Naive B cell (primary cell): ENCODE measurements at places on chromosomes 7 and 10.

DNA sequence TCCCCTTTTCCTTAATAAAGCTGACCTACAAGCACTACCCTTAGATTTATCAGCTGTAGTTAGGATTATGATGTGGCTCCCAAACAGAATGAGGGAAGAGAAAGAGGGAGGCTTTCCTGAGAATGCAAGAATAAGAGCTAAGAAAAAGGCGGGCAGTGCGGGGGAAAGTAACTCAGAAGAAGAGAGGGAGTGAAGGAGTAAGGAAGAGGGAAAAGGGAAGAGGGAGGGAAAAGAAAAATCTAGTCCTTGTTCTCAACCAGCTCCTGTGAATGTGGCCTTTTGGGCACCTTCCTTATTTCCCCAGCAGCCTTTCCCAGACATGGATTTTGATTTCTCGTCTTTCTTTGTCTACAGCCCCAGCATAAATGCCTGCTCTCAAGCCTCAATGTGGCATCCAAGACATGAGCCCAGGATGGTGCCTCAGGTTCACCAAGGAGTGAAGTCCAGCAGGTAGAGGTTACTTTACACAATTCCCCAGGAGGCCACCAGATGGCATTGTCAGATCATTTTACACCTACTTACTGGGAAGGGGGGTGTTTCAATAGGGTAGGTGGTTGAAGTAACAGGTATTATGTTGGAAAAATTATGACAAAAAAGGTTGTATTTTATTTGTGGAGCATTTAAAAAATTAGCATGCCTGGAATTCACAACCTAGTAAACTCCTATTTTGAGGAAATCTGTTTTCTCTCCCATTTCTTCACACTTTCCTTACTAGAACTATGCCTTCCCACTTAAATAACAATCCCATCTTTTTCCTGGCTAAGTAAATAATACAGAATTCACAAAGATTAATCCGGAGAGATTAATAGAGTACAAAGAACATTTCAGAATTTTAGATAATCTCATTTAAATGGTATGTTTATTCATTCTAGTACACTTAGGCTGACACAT is 106.5 kb downstream of the HTR7 start:
- no peak overlapping the region for H3K27ac ChIP-seq
- peaks cover 5% of the 10 kb centered on the region for H3K4me1 ChIP-seq
- peaks cover 28% of the 10 kb centered on the region for H3K27me3 ChIP-seq
- H3K36me3 ChIP-seq: no peaks in the 10 kb centered on the region
- peak; percentile 29 for DNase-seq

DNA sequence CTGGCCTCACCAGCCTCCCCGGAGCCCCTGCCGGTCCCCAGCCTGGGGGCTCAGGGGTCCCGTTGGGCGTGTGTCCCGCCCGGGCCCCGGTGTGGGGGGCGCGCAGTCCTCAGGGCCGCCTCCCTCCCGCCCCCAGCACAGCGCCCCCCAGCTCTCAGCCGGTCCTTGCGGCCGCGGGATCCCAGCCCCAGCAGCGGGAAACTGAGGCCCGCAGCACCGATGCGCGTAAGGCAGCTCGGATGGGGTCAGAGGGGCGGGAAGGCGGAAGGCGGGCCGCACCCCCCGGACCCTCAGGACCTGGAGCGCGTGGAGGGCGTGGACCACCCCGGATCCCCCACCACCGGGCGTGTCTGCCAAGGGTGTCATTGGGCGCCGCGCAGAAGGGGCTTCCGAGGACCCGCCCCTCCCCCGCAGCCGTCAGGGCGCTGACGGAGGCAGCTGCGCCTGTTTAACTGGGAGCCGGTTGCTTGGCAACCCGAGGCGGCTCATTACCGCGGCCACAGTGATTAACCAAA is 14.9 kb downstream of the UNCX start:
- no peak overlapping the region for H3K27ac ChIP-seq
- DNase-seq: no peak
- peaks cover 69% of the 10 kb centered on the region for H3K27me3 ChIP-seq
- no peaks in the 10 kb centered on the region for H3K36me3 ChIP-seq

- no peaks in the 10 kb centered on the region for H3K4me1 ChIP-seq
- no peaks in the 10 kb centered on the region for H3K27me3 ChIP-seq
- H3K27ac ChIP-seq: no peak overlapping the region
- H3K36me3 ChIP-seq: peaks cover 9% of the 10 kb centered on the region
- H3K4me3 ChIP-seq: no peak overlapping the region
- no peak for DNase-seq
Measured at GRCh38 chr7:70893422-70893821, 238.5 kb upstream of the GALNT17 start.

DNA sequence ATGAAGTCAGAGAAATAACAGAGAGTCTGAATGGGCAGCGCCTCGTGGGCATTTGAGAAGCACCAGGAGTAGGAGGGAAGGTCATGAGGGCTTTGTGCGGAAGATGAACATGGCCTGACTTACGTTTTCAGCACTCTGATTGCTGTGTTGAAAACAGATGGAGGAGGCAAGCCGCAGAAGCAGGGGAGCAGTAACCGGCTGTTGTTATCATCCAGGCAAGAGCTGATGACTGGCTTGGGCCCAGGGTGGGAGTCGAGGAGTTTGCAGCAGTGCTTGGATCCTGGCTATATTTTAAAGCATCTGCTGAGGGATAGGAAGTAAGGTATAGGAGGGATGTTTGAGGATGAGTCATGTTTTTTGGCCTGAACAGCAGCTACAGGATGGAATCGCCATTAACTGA is 12.7 kb upstream of the PDLIM1 start:
- no peaks in the 10 kb centered on the region for H3K36me3 ChIP-seq
- H3K27ac ChIP-seq: no peak overlapping the region
- peaks cover 9% of the 10 kb centered on the region for H3K4me1 ChIP-seq
- DNase-seq: no peak

- no peak overlapping the region for H3K4me3 ChIP-seq
- H3K36me3 ChIP-seq: peaks cover 4% of the 10 kb centered on the region
- peaks cover 13% of the 10 kb centered on the region for H3K27me3 ChIP-seq
- DNase-seq: no peak
- no peak overlapping the region for H3K27ac ChIP-seq
Measured at GRCh38 chr10:117968354-117969182, 78.2 kb downstream of the RAB11FIP2 start.

- no peak for DNase-seq
- no peaks in the 10 kb centered on the region for H3K36me3 ChIP-seq
- peaks cover 4% of the 10 kb centered on the region for H3K4me1 ChIP-seq
- no peak overlapping the region for H3K27ac ChIP-seq
- peaks cover 5% of the 10 kb centered on the region for H3K27me3 ChIP-seq
Measured at GRCh38 chr10:6561552-6561951, 18.5 kb downstream of the PRKCQ start.

- H3K36me3 ChIP-seq: peaks cover 6% of the 10 kb centered on the region
- H3K27ac ChIP-seq: no peak overlapping the region
- no peak for DNase-seq
- H3K4me3 ChIP-seq: no peak overlapping the region
- peaks cover 31% of the 10 kb centered on the region for H3K4me1 ChIP-seq
Measured at GRCh38 chr7:133452577-133452976, 199.7 kb downstream of the EXOC4 start.

DNA sequence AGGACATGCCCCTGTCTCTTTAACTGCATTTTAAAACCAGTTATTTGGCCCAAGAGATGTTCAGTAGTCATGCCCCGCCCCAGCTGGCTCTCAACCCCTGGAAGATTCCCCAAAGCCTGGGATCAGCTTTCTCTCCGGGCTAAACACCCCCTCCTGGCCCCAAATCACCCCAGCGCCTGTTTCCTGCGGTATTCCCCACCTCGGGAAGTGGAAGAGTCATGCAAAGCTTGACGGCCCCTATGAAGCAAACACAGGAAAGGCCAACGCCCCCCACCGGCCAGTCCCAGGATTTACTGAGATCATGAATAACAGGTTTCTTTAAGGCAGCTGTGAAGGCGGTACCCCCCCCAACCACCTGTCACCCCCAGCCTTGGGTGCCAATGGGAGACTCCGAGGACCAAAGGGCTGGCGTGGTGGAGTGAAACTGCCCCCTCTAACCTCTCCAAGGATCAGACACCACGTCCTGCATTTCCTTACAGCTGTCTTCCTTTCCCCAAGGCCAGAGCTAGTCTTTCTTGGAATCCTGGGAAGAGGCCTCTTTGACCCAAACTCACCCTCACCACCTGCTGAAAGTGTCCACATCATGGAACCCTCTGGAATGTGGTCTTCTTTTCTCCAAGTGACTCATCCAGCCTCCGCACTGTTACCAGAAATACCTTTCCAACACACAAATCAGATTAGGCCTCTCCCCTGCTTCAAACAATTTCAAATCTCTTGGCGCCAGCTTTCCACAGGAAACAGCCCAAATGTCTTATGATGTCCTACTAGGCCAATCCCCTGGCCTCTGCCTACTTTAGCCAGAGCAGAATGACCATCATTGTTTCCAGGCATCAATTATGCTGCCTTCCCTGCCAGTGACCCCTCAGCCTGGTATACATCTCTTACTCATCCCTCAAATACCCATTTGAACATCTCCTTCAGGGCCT is 301.5 kb downstream of the ZEB1 start:
- H3K4me3 ChIP-seq: no peak overlapping the region
- H3K36me3 ChIP-seq: peaks cover 8% of the 10 kb centered on the region
- H3K27ac ChIP-seq: no peak overlapping the region
- H3K27me3 ChIP-seq: peaks cover 7% of the 10 kb centered on the region
- no peak for DNase-seq

DNA sequence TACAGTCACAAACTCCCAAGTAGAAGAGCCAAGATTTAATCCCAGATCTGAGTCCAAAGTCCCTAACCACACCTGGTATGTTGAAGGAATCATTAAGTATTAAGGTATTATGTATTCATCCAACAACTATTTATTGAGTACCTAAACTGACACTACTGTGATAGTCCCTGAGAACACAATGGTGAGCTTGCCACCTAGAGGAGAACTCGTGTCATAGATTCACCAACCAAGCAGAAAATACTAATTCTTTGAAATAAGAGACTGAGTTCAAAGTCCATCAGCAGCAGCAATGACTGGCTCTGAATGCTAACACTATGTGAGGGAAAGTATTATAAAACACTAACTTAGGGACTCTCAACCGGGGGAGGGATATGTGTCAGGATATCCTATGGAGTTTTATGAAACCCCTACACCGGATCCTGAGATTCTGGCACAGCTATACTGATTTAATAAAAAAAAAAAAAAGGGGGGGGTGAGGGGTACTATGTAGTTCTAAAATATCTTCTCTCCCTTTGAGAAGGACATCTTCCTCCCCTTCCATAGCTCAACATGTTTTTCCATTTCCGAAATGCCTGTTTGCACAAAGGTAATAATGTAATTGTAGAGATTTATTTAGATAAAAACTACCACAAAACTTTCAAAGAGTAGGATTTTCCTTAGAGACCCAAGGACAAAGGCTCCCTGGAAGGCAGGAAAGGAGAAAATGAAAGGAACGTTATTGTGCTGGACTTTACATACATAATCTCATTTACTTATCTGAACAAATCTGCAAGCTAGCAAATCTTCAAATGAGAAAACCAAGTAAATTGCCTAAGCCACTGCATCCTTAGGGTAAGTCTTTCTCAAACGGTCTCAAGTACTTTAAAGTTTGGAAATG is 1.6 kb downstream of the NCOA4 start:
- H3K36me3 ChIP-seq: no peaks in the 10 kb centered on the region
- no peaks in the 10 kb centered on the region for H3K27me3 ChIP-seq
- DNase-seq: peak; percentile 41
- peaks cover 56% of the 10 kb centered on the region for H3K4me1 ChIP-seq

DNA sequence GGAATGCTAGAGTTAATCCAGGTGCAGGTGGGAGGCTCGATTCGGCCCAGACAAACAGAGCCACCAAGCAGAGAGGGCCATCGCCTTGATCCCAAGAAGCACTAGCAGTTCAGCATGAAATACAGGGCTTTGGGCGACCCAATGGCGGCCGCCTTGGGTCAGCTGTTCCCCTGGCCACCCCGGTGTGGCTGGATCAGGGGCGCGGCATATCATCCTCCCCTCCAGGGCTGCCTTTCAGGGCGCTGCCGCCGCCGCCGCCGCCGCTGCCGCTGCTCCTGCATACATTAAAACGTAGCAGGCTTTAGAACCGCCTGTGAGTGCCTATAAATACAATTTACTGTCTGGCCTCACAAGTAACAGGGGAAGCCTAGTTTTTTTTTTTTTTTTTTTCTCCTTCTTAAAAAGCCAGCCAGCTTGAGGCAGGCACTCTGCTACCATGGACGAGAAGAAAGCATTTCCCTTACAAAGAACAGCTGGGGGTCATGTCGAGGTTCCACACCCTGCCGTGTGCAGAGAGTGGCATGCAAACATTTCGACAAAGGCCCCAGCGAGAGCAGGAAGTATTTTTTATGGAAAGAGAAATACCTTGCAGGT is 57.7 kb upstream of the EFCAB10 start:
- no peaks in the 10 kb centered on the region for H3K27me3 ChIP-seq
- H3K36me3 ChIP-seq: peaks cover 18% of the 10 kb centered on the region
- no peak for DNase-seq
- H3K4me3 ChIP-seq: no peak overlapping the region
- H3K27ac ChIP-seq: no peak overlapping the region

- H3K27me3 ChIP-seq: peaks cover 6% of the 10 kb centered on the region
- H3K4me1 ChIP-seq: no peaks in the 10 kb centered on the region
- DNase-seq: no peak
- no peaks in the 10 kb centered on the region for H3K36me3 ChIP-seq
Measured at GRCh38 chr10:107033799-107034422, 130.6 kb downstream of the SORCS1 start.

- peak overlapping the region; percentile 76 for H3K27ac ChIP-seq
- H3K27me3 ChIP-seq: no peaks in the 10 kb centered on the region
- peaks cover 21% of the 10 kb centered on the region for H3K4me1 ChIP-seq
- H3K4me3 ChIP-seq: peak overlapping the region; percentile 93
- H3K36me3 ChIP-seq: no peaks in the 10 kb centered on the region
Measured at GRCh38 chr7:100604976-100605911, 3.1 kb downstream of the PCOLCE start.

DNA sequence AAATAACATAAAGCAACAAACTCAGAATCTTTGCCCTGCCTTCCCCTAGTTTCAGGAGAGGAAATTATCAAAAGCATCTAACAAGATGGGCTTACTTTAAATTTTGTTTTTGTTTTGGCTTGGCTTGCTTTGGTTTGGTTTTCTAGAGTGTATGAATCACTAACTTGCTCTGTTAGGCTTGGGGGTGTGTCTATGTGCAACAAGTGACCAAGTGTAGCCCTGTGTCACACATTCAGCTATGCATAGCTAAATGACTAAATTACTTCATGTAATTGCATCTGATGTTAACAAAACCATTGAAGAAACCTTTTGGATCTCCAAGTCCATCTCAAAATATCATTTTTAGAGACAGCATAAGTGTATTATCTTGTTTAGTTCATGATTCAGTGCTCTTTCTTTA is 251.0 kb downstream of the TFEC start:
- no peaks in the 10 kb centered on the region for H3K4me1 ChIP-seq
- DNase-seq: no peak
- no peak overlapping the region for H3K27ac ChIP-seq
- no peak overlapping the region for H3K4me3 ChIP-seq
- H3K27me3 ChIP-seq: no peaks in the 10 kb centered on the region

DNA sequence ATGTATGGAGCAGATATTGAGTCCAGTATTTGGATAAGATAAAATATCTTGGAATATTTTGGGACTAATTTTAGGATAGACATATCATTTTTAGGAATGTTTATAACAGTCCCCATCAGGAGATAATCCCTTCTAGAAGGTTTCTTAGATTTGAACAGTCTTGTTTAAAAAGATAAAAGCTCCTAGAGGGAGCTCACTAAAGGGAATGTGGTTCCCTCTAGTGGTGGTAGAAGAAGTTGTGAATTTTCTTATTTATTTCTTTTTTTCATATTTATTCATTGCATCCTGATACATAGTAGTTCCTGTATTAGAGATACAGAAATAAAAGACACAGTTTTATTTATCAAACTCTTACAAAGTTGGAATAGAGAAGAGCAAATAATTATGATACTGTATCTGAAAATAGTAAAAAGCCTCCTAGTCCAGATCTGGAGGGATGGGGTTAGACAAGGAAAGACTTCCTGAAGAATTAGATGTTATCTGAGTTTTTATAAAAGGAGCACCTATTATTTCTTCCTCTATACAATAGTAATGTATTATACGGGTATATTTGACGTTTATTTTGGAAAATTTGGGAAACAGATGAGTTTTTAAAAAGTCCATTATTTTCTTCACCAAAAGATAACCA is 24.5 kb upstream of the KLF14 start:
- no peak overlapping the region for H3K27ac ChIP-seq
- peak; percentile 49 for DNase-seq
- no peak overlapping the region for H3K4me3 ChIP-seq
